ENCODE measurements at places on chromosomes 1 and 21. TPM values are rescaled to one million over a fixed set of nuclear protein-coding genes. Genes with fewer than 3 reads are reported as not detected.

SELL gene
- total RNA-seq = 6.4 TPM

KRTAP19-1 gene
- total RNA-seq = not detected

DNA sequence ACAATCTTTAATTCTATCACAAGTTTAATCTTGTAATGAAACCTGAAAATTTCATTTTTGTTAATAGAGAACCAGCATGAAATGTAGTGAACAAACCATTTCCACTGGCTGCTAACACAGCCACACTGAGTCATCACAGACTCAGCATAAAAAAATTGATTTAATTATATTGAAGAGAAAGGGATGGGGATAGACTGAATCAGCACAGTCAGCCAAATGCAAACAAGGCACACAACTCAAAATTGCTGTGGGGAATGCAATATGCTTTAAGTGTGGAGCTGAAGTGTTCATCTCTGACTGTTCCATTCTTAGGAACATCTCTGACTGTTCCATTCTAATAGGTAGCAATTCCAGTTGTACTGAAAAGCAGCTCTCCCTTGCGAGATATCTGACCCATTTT, 299.8 kb downstream of the MRPL39 start:
- DNase-seq = no peak

GRCh38 chr1:109850194-109850593, 60.5 kb upstream of the CSF1 start:
- DNase-seq = no peak

- no peak for DNase-seq
These were observed 3.8 kb downstream of the PHGDH start for GRCh38 chr1:119715542-119715941.
